ENCODE measurements at places on chromosomes 5 and 9.

DNA sequence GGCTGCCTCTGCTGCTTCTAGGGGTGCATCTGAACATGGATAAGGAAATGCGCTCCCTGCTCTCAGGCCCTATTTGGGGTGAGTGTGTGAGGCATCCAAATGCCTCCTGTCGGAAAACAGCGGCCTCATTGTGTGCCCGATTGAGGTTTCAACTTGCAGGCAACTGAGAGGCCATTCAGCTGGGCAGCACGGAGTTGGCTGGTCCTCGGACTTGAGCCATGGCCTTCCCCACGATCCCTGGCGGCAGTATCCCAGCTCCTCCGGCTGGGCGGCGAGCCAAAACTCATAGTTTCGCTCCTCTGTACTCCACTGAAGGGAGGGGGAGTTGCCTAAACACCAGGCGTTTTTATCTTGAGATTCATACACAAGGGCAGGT is 597.3 kb upstream of the SGCD start:
- no peak for DNase-seq

GRCh38 chr5:44952376-44952775 is 143.6 kb downstream of the MRPS30 start:
- DNase-seq = no peak

DNA sequence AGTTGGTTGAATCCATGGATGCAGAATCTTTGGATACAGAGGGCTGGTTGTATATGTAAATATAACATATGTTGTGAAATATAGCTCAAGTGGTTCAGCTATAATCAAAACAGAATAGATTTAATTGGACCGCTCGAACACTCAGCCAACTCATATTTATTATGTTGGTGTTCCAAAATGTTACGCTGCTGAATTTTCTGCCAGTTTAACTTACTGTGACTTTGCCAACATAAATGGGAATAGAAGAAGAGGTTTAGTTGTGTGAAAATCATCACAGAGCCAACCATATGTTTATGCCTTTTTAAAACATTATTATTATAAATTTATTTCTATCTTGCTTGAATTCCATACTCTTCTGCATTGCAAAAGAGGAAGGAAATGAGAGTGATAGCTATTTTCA is 178.2 kb upstream of the FBXL7 start:
- no peak for DNase-seq

DNA sequence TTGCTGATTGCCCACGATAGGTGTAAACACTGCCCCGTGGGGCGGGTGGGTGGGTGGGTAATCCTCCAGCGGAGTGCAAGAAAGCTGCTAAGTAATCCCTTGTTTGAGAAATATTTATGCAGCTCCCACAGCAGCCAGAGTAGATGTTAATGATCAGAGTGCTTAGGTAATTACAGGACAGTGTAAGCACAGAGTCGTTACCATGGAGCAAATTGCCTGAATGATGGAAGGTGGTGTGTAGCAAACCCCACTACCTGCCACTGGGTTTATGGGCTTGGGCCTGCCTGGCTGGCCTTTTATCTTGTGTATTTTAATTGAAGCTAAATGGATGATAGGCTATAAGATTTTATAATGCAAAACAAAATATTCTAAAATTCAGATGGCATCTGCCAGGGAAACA is 110.0 kb downstream of the COL5A1 start:
- DNase-seq = no peak

DNA sequence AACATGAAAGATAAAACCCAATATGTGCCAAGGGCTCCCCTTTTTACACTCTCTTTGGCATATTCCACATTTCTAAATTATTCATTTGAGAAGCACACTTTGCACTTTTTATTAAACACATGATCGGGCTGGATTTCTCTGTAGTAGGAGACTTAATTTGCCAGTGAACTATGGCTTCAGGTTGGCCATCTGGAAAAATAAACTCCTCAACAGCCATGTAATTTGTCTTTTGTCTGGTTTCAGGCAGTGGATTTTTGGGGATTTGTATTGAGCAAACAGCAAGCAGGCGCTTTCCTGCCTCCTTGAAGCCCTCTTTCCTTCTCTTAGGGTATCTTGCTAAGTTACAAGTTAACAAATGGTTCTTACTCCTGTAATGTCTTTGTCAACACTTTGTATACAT is 73.0 kb upstream of the DMRTA1 start:
- DNase-seq = no peak

GRCh38 chr5:19660679-19661078 is 327.3 kb downstream of the CDH18 start:
- no peak for DNase-seq

GRCh38 chr5:173720953-173721600 is 104.6 kb upstream of the BOD1 start:
- no peak for DNase-seq

DNA sequence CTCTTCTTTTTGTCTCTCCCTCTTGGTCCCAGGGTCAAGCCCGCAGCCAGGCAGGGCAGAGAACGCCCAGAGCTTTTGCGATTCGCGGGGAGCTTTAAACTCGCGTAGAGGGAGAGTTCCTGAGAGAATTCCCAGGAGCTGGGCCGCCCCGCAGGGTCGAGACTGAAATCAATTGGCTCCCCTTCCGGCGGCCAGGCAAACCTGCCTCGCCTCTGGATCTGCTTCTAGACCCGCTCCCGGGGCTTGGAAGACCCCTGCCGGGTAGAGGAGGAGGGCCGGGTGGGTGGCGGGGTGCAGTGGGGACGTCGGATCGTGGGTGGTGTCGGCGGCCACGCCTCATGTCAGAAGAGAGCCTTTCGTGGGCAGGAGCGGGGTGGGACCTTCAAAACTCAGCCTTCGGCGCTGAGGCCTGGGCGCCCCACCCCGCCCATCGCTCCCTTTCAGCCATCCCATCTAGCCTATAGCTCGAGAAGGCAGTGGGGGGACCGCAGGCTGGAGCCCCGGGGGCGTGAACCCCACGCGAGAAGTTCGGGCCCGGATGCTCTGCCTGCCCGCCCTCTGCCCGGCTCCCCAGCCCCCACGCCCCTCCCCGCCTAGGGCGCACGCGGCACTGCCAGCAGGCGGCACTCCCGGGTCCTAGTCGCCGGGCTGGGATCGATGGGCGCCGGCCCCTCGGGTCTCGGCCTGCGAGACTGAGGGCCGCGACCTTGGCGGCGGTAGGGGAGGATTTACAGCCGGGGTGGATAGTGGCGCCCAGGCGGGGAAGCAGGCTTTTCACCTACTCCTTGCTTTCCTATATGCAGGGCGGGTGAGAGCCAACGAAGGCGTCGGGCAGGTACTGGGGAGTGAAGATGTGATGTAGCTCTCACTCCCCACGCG is 6.1 kb downstream of the PRDM6 start:
- DNase-seq = no peak

DNA sequence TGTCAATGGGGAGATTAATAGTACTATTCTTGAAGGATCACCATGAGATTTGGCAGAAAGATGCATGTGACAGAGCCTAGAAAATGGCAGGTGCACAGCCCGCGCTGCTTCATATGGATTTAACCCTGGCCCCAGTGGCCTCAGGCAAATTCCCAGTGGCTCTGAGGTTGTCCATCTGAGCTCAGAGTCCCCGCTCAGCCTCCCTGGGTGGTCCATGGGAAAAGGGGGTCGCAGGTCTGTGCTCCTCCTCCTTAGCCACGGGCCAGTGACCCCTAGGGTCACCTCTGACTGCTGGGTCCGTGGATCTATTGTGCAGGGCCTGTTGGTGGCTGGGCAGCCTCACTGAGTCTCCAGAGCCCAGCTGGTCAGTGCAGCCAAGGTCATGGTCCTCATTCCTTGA is 93.3 kb upstream of the BOD1 start:
- no peak for DNase-seq

GRCh38 chr9:32344551-32345182 is 39.8 kb upstream of the ACO1 start:
- no peak for DNase-seq

- no peak for DNase-seq
Measured at GRCh38 chr5:6193310-6193709, 185.0 kb downstream of the MED10 start.

GRCh38 chr5:145585443-145586148 is 249.5 kb downstream of the PRELID2 start:
- DNase-seq = no peak

GRCh38 chr5:137144656-137145055 is 354.5 kb downstream of the SPOCK1 start:
- DNase-seq = no peak

DNA sequence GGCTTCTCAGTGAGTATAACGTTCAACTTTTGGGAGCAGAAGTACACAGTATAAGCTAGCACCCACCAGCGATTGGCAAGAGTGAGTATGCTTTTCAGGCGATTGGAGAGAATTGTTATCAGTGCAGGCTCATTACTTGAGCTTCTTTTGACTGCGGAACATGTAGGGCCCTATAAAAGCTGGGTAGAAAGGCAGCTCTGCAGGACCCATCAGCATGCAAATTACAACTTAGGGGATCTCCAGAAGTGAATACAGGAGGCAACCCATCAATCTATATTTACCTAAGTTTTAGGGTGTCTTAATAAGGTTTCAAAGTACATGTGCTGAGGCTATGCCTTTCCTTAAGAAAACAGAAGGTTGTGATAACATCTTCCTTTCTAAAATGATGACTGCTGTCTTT is 225.0 kb downstream of the MLLT3 start:
- no peak for DNase-seq

GRCh38 chr5:32474209-32474854 is 29.8 kb upstream of the ZFR start:
- DNase-seq = no peak

DNA sequence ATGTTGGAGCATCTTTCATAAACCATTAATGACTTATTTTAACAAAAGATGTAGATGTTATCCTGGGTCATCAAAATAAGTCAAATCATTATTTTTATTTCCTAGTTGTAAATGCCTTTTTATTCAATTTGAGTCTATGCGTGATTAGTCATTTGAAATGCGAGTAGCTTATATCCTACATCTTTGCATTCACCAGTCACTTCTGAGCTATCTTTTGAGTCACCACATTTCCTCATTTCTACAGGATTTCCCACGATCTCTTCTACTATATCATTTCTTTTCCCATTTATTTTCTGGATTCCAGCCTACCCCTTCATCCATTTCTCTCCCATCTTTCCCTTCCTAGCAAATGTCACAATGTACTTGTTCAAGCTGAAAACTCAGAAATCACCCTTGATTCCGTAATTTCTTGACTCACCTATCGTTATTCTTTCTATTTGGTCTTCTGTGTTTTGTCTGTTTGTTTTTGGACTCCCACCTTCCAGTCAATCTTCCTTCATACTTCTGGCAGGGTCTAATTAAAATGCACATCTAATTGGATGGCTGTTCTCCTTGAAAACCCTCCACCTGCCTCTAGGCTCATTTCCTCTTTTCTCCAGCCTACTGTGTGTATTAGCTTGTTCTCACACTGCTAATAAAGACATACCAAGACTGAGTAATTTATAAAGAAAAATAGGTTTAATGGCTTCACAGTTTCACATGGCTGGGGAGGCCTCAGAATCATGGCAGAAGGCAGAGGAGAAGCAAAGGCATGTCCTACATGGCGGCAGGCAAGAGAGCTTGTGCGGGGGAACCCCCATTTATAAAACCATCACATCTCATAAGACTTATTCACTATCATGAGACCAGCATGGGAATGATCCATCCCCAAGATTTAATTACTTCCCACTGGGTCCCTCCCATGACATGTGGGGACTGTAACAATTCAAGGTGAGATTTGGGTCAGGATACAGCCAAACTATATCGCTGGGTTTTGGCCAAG is 112.4 kb downstream of the MEF2C start:
- DNase-seq = no peak

DNA sequence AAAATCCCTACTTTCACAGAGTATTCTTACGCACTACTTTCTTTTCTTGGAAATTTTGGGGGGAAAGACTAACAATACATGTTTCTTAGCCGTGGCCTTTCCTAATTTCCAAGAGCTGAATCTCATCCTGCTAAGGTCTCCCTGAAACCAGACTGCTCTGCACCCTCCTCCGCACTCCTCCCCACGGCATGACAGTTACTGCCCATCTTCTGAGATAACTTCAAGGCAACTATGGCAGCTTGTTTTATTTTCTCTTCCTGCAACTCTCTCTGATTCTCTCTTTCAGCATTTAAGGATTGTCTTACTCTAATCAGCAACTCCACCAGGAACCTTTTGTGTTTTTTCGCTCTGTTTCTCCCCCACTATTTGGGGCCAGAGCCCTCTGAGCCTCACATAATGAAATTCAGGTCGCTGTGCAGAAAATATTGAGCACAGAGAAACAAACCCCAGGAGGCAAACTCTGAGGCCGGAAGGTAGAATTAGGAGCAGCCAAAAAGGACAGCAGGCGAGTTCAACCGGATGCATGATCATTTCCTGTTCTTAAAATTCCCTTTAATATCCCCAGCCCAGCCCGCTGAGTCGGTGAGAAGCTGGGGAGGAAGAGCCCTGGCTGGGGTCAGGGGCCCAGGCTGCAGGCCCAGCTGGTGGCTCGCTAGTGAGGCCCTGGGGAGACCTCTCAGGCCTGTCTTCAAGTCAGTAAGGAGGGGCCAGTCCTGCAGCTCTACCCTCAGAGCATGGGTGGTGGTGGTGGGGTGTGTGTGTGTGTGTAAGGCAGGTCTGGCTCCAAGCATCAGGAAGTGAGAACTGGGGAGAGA is 213.6 kb upstream of the S1PR3 start:
- no peak for DNase-seq

DNA sequence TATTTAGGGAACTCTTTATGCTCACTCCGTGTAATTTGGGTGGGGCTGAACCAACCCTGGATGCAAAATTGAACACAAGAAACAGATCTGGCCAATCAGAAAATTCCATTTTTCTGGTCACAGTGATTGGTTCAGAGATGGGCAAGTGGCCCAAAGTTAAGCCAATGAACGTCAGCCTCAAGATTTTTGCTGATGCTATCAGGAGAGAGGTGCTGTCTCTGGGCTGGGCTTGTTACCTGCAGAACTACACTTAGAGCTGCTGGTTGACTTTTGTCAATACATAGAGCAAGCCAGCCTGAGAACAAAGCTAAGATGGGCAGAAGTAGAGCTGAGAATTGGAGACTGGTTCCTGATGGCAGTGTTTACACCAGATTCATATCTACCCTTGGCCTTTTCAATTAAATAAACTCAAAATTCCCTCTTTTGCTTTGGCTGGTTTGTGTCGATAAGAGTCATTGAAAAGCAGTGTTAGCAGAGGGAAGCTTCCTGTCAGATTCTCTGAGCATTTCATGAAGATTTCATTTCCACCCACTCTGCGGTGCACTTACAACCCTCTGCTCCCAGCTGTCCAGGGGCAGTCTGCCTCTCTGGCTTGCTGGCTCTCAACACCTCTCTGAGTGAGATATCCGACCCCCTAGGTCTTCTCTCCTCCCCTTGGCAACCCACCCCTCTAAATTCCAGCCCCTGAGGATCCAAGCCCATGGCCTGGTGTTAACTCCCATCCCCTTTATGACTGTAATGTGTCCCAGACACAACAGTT is 64.5 kb upstream of the PPARGC1B start:
- DNase-seq = no peak

DNA sequence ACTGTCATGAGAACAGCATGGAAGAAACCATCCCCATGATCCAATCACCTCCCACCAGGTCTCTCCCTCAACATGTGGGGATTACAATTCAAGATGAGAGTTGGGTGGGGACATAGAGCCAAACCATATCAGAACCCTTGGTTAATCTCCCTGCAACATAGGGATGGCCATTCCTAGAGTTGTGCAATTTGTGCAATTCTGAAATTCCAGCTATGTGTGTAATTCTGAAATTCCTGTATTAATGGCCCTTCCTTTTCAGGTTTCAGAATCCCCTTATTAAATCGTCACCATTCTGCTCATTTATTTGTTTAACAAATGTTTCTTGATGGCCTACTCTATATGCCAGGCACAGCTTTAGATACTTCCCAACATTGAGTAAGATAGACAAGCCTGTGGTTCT is 282.6 kb downstream of the SMARCA2 start:
- DNase-seq = no peak

- DNase-seq = no peak
Measured at GRCh38 chr9:130421802-130422276, 22.9 kb upstream of the ASS1 start.
